SJCRH30 (cell line): ENCODE measurements at places on chromosomes 1 and 21. TPM values are rescaled to one million over a fixed set of nuclear protein-coding genes. Genes with fewer than 3 reads are reported as not detected.

GRCh38 chr1:153040950-153041631 is at the start of gene SPRR2D:
Gene SPRR2D, minus strand, starts transcription at chr1:153041120. Its CDS starts 774 bp downstream, at chr1:153040346.
- no peaks in the 10 kb centered on the region for H3K27me3 ChIP-seq
- no peaks in the 10 kb centered on the region for H3K36me3 ChIP-seq
- no peak within 1 kb of the TSS for H3K4me3 ChIP-seq
- no peak within 1 kb of the TSS for H3K27ac ChIP-seq
- no peak for DNase-seq

DNA sequence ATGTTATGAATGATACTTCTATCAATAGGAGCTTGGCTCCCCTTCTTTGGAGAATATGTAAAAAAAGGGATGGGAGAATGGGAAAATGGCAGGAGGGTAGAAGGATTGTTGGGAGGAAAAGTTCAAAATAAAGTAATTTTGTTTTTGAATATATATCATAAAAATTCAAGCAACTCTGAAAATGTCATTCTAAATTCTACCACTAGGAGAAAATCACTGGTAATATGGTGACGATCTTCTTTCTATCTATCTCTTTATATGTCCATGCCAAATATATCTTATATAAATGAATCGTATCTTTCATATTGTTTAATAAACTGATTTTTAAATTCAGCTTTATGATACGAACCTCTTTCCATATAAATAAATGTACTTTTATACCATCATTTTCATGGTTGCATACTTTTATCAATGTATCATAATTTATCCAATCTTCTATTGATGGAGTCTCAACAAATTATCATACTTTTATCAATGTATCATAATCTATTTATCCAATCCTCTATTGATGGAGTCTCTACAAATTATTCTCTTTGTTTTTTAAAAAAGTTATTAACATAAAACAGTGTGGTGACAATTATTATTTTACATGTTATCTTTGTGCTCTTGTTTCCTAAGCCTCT is 73.7 kb upstream of the MARK1 start:
- H3K27ac ChIP-seq = no peak overlapping the region
- DNase-seq = no peak
- no peaks in the 10 kb centered on the region for H3K4me1 ChIP-seq
- H3K4me3 ChIP-seq = no peak overlapping the region

DNA sequence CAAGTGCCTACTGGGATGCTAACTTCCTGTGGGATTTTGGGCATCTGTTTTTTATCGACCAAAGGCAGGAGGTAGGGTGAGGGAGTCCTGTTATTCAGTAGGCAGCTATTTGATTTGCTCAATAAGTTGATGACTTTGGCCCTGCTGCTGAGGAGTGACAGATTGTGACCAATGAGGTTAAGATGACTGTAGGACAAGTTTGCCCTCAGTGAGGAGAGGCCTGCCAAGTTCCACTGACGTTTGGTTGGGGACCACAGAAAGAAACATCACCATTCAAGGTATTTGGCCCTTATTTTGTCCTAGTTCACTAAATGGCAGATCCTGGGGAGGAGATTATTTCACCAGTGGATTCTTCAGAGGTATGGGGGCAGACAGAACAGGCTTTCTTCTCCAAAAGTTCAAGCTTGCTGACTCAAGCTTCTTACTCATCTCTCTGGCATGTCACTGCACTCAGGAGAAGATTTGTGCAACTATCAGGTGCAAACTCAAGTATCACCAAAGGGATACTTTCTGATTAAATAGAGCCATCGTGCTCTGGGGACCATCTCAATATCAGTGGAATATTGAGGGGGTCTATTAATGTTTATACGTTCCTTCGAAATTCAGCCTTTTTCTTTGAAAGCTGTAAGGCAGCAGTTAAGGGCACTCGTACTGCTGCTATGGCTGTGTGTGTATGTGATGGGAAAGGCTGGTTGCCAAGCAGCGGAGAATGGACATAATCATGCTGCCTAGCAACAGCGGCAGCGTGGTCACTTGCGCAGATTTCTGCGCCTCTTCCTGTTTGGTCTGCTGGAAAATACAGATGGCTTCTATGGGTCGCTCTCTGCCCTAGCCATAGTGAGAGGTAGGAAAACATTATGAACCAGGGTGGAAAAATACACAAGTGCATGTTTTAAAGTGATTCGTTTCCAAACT is 78.7 kb downstream of the PBX1 start:
- no peaks in the 10 kb centered on the region for H3K27me3 ChIP-seq
- H3K4me1 ChIP-seq = peaks cover 25% of the 10 kb centered on the region
- peaks cover 4% of the 10 kb centered on the region; the same call in 1 of the 2 replicates for H3K36me3 ChIP-seq
- H3K27ac ChIP-seq = 0 out of 2 replicates have a peak overlapping the region, but pooled peaks have one; percentile 10
- H3K4me3 ChIP-seq = no peak overlapping the region

Gene AXDND1
- 0.14 TPM in 1 of 2 replicates, not detected in the other for total RNA-seq

- H3K4me3 ChIP-seq = no peak overlapping the region
- H3K4me1 ChIP-seq = peaks cover 14% of the 10 kb centered on the region
- no peak overlapping the region for H3K27ac ChIP-seq
- H3K36me3 ChIP-seq = no peaks in the 10 kb centered on the region
- peak; percentile 51 for DNase-seq
These were observed 130.3 kb upstream of the PLXNA2 start for GRCh38 chr1:208374391-208374941.

DNA sequence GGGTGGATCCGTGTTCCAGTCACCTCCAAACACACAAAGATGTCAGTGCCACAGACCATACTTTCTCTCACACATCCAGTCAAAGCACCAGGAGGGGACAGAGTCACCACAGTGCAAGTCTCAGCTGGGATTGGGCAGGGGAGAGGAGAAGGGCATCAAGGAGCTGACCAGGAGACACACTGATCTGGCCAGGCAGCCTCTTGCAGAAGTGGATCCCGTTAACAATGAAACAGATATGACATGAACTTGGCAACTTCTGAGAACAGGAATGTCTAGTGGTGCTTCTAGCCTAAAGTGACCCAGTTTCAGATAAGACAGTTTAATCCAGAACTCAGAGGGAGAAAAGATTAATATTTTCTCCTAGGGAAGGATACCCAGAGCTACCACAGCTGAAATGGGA is 71.0 kb downstream of the HIVEP3 start:
- H3K4me1 ChIP-seq = no peaks in the 10 kb centered on the region
- no peak for DNase-seq
- no peak overlapping the region for H3K4me3 ChIP-seq
- H3K36me3 ChIP-seq = no peaks in the 10 kb centered on the region
- no peak overlapping the region for H3K27ac ChIP-seq

GRCh38 chr1:45552331-45552730 is 1.7 kb downstream of the AKR1A1 start:
- H3K36me3 ChIP-seq = peaks cover 18% of the 10 kb centered on the region
- DNase-seq = no peak
- no peak overlapping the region for H3K4me3 ChIP-seq
- no peak overlapping the region for H3K27ac ChIP-seq

DNA sequence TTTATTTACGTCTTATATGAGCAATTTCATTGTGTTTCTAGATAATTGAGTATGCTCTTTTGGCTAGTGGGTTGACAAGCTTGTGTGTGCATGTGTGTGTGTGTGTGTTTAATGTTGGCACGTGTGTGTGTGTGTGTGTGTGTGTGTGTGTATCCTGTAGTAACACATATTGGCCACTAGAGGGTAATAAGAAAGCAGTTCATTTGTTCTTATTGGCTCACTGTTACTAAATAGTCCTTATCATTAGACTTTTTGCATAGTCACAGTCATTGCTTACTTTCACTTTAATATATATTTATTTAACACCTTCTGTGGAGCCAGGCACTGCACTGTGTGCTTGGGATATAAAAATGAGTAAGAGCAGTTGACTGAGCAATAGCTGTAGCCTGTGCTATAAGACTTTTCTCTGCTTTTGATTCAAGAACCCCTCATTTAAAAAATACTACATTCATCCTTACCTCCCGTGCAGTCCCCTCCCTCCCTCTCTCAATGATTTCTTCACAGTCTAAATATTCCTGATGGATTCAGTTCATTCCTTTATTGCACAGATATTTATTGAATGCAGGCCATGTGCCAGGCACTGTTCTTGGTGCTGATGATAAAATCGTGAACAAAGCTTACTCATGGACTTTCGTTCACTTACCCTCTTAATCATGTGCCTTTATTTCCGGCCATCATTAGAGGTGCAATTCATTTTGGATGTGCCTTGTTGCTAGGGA is 96.7 kb downstream of the DYRK1A start:
- peak; percentile 51 for DNase-seq
- H3K36me3 ChIP-seq = peaks cover 5% of the 10 kb centered on the region; the same call in 1 of the 2 replicates
- no peak overlapping the region for H3K27ac ChIP-seq
- H3K4me3 ChIP-seq = no peak overlapping the region
- H3K4me1 ChIP-seq = peaks cover 17% of the 10 kb centered on the region
- no peaks in the 10 kb centered on the region for H3K27me3 ChIP-seq

- no peak overlapping the region for H3K27ac ChIP-seq
- H3K27me3 ChIP-seq = no peaks in the 10 kb centered on the region
- peaks cover 57% of the 10 kb centered on the region for H3K36me3 ChIP-seq
- no peak for DNase-seq
These were observed 146.6 kb downstream of the TLR5 start for GRCh38 chr1:222996310-222996975.

Gene LRRN2
- total RNA-seq = not detected in 2 replicates

DNA sequence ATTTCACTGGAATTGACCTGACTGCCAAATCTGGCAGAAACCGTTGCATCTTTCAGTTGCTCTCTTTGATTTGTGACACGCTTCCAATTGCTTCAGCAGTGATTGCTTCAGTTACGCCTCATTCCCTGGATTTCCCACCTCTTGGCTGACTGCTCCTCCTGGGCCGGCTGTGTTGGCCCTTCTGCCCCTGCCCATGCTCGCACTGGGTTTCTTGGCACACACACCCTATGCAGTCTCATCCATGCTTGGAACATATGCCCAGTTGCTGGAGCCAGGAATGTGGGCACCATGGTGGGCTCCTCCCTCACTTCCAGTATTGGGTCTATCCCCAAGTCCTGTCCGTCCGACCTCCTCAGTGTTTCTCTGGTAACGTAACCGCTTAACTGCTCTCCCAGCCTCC is 2.2 kb upstream of the ZBTB21 start:
- H3K27ac ChIP-seq = peak overlapping the region; percentile 63
- H3K4me3 ChIP-seq = peak overlapping the region; percentile 13
- H3K27me3 ChIP-seq = no peaks in the 10 kb centered on the region
- peaks cover 28% of the 10 kb centered on the region for H3K4me1 ChIP-seq
- no peak for DNase-seq

DNA sequence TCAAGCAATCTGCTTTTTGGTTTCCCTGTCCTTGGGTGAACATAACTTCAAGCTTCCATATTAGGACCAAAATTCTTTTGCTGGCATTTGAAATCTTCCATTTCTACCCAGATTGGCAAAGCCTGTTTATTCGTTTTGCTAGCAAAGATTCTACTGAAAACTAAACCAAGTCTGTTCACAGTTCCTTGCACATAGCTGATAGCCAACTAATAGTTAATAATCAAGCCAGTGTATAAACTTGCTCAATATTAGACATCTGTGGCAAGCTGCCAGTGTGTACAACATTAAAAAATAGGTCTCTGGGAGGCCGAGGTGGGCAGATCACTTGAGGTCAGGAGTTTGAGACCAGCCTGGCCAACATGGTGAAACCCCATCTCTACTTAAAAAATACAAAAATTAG is 6.3 kb downstream of the APP start:
- H3K36me3 ChIP-seq = peaks cover 35% of the 10 kb centered on the region
- DNase-seq = no peak
- peaks cover 16% of the 10 kb centered on the region for H3K4me1 ChIP-seq
- H3K4me3 ChIP-seq = no peak overlapping the region
- no peak overlapping the region for H3K27ac ChIP-seq
- H3K27me3 ChIP-seq = no peaks in the 10 kb centered on the region

- peaks cover 9% of the 10 kb centered on the region; the same call in 1 of the 2 replicates for H3K4me1 ChIP-seq
- no peak for DNase-seq
- no peaks in the 10 kb centered on the region for H3K36me3 ChIP-seq
- H3K27ac ChIP-seq = no peak overlapping the region
- no peak overlapping the region for H3K4me3 ChIP-seq
These were observed 428.2 kb downstream of the MRPL39 start for GRCh38 chr21:25179116-25179515.

GRCh38 chr1:180505732-180506335 is 3.5 kb upstream of the ACBD6 start:
- no peak overlapping the region for H3K4me3 ChIP-seq
- no peak for DNase-seq
- H3K4me1 ChIP-seq = no peaks in the 10 kb centered on the region; the same call in 1 of the 2 replicates
- no peaks in the 10 kb centered on the region for H3K36me3 ChIP-seq
- no peak overlapping the region for H3K27ac ChIP-seq

DNA sequence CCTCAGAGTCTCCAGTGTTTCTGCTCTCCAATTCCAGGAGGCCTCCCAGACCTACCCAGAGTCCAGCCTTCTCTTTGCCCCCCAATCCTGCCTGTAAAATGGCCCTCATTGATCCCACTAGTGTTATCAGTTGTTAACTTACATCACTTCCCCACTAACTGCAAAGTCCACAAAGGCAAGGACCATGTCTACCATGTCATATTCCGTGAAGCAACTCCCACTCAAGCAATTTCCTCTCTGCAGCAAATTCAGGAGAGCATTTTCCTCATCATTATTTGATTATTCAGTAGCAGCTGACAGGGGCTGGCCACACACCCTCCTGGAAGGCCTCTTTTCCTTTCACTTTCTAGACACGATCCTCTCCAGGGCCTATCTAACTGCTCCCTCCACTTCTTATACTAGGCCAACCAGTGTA is 153.5 kb downstream of the RERE start:
- H3K36me3 ChIP-seq = no peaks in the 10 kb centered on the region
- H3K4me1 ChIP-seq = peaks cover 46% of the 10 kb centered on the region
- H3K27ac ChIP-seq = no peak overlapping the region
- no peak overlapping the region for H3K4me3 ChIP-seq
- no peak for DNase-seq

- H3K4me3 ChIP-seq = no peak overlapping the region
- no peaks in the 10 kb centered on the region for H3K4me1 ChIP-seq
- peaks cover 6% of the 10 kb centered on the region; the same call in 1 of the 2 replicates for H3K27me3 ChIP-seq
- DNase-seq = no peak
These were observed 33.8 kb downstream of the CLIC6 start for GRCh38 chr21:34702341-34703170.

GRCh38 chr1:32221581-32221979 is 573 bp downstream of the TMEM234 start:
- no peaks in the 10 kb centered on the region for H3K27me3 ChIP-seq
- peaks cover 3% of the 10 kb centered on the region; the same call in 1 of the 2 replicates for H3K4me1 ChIP-seq
- H3K36me3 ChIP-seq = peaks cover 20% of the 10 kb centered on the region
- DNase-seq = no peak
- peak overlapping the region; percentile 87 for H3K4me3 ChIP-seq

Gene CACYBP
- 439 and 441 TPM in 2 replicates for total RNA-seq

Gene ZNF695
- total RNA-seq = 17.4 and 19.7 TPM in 2 replicates

Gene DNASE2B
- not detected in 2 replicates for total RNA-seq

DNA sequence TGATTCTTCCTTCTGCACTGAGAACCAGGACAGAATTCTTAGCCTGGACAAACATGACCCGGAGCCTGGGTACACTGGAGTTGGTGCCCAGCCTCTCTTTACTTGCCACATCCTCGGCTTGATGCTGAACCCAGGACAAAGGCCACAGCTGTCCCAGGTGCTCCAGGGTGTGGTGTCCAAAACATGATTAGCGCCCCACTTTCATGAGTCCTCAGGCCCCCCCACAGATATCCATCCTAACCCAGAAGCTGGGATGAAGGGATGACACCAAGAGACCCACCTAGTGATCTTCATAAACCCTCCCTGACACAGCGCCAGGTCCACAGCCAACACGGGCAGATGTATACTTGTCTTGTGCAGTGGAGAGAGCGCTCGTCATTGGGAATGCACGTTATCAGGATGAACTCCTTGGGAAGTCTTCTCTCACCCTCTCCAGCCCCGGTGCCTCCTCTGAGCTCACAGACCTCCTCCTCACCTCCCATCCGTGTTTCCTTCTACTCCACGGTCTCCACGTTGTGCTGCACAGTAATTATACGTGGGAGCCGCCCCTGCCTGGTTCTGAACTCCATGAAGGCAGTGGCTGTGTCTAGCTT is 3.6 kb downstream of the ABCA4 start:
- H3K4me3 ChIP-seq = no peak overlapping the region
- no peak for DNase-seq
- H3K27ac ChIP-seq = no peak overlapping the region
- H3K36me3 ChIP-seq = no peaks in the 10 kb centered on the region
- peaks cover 9% of the 10 kb centered on the region; the same call in 1 of the 2 replicates for H3K4me1 ChIP-seq
